ENCODE measurements at places on chromosomes 5 and 9.

GRCh38 chr9:77562019-77562748 lies 85.9 kb downstream of the GNA14 start:
- DNase-seq: no peak

GRCh38 chr5:111954516-111955395 lies 197.8 kb upstream of the NREP start:
- no peak for DNase-seq

DNA sequence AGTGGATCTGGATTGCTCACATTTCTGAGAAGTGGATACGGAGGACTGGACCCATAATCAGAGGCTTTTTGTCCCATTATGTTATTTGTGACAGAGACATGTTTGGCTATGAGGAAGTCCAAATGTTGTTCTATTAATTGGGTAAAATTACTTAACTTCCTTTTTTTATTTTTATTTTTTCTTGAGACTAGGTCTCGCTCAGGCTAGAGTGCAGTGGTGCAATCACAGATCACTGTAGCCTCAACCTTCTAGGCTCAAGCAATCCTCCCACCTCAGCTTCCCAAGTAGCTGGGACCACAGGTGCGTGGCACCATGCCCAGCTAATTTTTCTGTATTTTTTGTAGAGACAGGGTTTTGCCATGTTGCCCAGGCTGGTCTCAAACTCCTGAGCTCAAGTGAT lies 11.9 kb upstream of the PGGT1B start:
- DNase-seq: no peak

- no peak for DNase-seq
Measured at GRCh38 chr9:109272745-109273144, 48.1 kb downstream of the EPB41L4B start.

GRCh38 chr9:135075234-135076142 lies 12.0 kb upstream of the OLFM1 start:
- DNase-seq: no peak

DNA sequence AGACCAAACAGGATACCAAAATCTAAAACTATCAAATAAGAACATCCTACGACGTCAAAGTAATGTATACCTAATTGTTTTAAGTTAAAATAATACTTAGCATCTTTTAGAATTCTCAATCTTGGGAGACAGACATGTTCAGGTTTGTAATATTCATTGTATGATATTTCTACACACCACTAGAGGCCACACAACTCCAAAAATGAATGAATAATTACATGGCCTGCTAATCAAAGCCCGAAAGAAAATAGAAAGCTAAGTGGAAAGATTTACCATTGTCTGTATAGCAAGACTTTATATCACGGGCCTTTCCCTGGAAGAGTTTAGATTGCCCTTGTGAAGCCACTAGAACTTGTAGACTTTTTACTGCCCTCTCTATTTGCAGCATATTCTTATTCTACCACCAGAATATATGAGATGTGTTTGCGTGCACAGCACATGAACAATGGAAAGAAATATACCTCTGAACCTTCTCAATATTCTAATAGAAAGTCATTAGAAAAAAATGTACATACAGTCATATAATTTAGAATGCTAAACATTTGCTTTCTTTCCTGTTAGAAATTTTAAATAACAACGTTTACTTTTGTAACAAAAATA lies 380.1 kb upstream of the NUDT12 start:
- no peak for DNase-seq

DNA sequence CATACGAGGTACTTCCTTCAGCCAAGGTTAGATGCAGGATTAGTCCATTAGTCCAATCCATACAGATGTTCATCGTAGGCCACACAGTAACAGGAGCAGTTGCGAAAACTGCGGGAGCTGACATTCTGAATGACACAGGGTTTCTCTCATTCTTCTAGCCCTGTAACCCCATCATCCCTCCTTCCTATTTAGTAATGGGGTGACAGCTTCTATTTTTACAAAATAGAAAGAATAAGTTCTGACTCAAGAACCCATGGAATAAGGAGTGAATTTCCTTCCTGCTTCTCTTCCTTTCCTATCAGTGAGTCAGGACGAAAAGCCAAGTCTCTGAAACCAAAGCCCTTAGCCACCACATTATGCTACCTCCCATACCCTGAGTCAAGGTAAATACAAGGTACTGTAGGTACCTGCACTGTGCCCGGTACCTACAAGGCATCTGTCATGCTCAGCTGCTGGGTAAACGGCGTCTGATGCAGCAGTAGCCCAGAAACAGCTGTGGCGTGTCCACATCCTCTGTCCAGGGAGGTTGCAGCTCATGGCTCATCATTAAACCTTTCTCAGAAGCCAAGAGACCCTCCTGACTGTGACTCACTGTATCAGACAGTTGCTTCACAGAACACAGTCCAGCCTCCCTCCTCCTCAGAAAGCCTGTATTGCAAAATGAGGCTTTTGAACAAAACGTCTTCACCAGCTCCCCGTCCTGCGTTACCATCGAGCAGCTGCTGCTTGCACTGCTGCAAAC lies 84.2 kb downstream of the ESM1 start:
- no peak for DNase-seq

- DNase-seq: no peak
Measured at GRCh38 chr5:124236361-124237205, 509.9 kb downstream of the ZNF608 start.

- no peak for DNase-seq
Measured at GRCh38 chr5:103512500-103512899, 50.1 kb downstream of the NUDT12 start.

GRCh38 chr5:143691945-143692290 lies 120.0 kb upstream of the HMHB1 start:
- DNase-seq: no peak
